ENCODE measurements at places on chromosomes 6 and 20.

DNA sequence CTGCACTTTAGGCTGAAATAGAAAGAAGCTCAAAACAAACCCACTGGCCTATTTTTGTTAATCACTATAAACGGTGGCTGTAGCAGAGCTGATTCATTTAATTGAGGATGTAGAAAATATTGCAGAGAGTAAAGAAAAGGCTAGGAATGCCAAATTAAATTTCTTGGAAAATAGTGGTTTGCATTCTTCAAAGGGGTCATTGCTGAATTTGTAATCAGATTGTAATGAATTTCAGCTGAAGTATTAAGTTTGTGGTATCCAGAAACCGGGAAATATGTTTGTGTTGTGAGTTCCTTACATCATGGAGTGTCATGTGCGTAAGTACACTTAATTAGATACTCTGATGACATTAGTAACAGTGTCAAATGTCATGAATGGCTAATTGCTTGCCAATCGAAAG is 203.0 kb downstream of the SAMD5 start:
- DNase-seq: no peak

- DNase-seq: peak; percentile 88
Observed at GRCh38 chr20:44187054-44187771, at the start of gene JPH2. Gene JPH2 (minus strand): TSS chr20:44187188. CDS start chr20:44186705, 483 bp downstream.

GRCh38 chr6:62904687-62905086 is 306.6 kb upstream of the FKBP1C start:
- no peak for DNase-seq

DNA sequence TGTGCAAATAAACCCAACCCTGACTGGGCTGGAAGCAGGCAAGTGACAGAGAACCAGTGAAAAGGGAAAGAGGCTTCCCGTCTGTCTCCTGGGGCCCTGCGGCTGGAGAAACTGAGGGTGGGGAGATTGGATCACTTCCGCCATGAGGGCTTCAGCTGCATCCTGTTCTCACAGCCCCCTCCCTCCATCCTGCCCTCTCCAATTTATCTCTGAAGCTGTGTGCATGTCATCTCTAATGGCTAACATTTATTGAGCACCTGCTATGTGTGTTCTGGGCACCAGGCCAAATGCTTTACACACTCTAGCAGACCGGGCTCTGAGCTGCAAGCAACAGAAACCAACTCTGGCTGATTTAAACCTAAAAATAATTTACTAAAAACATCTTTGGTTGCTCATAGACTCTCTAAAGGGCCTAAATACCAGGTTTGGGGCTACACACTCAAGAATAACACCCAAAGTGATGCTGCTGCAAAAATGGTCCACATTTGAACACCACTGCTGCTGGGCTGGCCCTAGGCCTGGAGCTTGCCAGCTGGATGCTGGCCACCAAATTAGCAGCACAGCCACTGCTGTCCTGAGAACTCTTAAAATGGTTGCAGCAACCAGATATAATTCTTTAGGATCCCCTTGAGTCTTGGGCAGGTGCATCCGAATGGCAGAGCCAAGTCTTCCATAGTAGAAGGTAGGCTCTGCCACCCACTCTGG is 123.6 kb upstream of the LRFN2 start:
- DNase-seq: no peak

GRCh38 chr6:154060076-154060475 is 21.0 kb downstream of the OPRM1 start:
- DNase-seq: no peak

DNA sequence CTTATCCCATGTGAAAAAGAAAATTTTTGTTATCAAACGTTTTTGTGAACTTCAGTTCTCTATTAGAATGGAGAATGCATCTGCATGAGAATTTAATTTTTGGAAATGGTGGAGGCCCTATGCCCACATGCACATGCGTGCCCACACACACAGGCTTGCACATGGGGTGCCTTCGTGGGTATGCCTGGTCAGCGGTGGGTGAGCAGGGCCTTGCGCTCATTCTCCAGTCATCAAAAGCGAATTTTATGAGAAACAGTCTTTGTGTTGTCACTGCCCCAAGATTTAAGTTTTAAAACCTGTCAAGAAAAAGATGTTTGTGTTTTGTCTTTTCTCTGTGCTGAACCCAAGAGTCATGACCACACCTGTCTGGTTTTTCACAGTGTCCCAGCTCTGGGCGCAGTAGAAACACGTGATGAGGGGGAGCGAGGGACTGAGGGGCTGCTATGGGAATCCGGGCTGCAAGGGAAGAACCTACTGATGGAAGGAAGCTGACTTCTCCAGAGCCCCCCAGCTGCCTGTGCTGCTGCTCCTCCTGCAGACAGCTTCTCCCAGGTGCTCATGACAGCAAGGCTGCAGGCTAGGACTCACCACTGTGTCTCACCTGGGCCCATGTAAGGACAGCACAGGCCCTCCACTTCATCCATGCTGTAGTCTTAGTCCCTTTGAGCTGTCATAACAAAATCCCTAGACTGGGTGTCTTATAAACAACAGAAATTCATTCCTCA is 153.6 kb downstream of the SYCP2 start:
- no peak for DNase-seq

DNA sequence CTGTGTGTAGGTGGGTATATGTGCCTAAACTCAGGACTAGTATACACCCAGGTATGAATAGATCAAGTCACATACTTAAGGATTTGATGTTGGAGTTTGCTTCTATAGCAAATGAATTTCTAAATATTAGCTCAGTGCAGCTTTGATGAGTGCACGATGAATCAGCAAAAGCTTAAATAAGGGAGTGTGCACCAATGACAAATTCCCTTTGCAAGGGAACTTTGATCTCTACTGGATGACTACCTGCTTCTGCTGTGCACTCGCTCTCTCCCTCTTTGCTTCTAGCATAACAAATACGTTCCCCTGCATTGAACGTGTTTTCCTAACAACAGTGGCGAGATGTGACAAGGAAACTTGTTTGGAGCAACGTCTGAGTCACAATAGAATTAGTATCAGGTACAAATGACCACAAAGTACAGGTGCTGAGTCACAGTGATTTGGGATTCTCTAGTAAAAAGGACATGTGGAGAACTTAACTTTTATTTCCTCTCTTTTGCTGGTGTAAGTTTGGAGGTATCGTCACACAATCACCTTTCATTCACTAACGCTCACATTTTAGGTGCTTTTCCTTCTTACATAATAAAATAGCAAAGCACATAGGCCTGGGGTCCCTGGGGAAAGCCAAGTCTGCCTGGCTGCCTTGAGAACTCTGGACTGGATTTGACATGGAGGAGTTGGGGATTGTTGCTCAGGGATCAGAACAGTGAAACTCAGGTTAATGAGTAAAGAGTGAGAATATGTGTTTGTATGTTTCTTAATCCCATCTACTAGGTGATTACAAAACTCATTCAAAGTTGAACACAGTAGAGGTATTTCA is 49.7 kb downstream of the KLHL31 start:
- no peak for DNase-seq

DNA sequence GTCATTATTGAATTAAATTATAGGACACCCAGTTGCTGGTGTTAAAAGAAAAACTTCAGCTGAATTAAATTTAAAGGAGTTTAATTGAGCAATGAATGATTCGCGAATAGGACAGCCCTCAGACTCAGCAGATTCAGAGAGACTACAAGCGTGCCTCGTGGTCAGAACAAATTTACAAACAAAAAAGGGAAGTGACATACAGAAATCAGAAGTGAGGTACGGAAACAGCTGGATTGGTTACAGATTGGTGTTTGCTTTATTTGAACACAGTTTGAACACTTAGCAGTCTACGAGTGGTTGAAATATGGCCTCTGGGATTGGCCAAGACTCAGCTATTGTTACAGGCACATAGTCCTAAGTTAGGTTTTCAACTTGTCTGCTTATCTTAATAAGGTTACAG is 25.8 kb upstream of the TNFRSF21 start:
- DNase-seq: peak; percentile 15

GRCh38 chr6:19070520-19070919 is 683.4 kb downstream of the RNF144B start:
- no peak for DNase-seq

- DNase-seq: no peak
Observed at GRCh38 chr6:27599859-27600532, 127.1 kb upstream of the ZNF184 start.

DNA sequence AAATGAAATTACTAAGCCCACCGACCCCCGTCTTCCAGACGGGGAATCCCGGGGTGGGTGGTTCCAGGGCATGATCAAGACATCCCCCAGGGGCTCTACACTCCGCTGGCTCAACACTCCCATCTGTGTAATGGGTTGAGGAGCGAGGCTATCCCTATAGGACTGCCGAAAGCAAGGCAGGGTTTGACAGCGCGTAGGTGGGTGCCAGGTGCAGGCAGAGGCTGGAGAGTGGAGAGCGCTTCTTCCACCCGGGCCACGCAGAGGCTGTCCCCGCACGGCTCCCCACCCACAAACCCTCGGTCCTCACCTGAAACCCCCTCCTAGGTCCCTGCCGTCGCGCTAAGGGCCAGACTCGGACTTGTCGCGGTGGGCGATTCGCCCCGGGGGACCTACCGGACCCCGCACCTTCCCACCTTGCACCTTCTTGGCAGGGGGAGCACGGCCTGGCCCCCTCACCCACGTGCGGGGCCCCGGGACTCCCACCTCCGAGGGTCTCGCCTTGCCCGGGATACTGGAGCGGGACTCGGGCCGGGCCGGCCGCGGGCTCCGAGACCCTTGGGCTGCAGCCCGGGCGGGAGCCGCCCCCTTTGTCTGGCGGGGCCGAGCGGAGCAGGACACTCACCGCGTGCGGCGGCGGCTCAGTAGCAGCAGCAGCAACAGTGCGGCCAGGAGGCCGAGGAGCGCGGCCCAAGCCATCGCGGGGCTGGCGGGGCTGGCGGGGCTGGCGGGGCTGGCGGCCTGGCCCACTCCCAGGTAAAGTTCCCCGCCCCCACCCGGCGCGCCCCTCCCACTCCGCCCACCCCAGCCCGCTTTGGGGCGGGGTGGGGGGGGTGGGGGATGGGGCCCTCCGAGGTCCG is at the start of gene PTGIS:
Gene PTGIS, minus strand, starts transcription at position 717 of the 857 bp plus-strand sequence. Its CDS starts 21 bp downstream, at position 696.
- DNase-seq: no peak

GRCh38 chr6:82362144-82362543 is 1.5 kb upstream of the TPBG start:
- no peak for DNase-seq

DNA sequence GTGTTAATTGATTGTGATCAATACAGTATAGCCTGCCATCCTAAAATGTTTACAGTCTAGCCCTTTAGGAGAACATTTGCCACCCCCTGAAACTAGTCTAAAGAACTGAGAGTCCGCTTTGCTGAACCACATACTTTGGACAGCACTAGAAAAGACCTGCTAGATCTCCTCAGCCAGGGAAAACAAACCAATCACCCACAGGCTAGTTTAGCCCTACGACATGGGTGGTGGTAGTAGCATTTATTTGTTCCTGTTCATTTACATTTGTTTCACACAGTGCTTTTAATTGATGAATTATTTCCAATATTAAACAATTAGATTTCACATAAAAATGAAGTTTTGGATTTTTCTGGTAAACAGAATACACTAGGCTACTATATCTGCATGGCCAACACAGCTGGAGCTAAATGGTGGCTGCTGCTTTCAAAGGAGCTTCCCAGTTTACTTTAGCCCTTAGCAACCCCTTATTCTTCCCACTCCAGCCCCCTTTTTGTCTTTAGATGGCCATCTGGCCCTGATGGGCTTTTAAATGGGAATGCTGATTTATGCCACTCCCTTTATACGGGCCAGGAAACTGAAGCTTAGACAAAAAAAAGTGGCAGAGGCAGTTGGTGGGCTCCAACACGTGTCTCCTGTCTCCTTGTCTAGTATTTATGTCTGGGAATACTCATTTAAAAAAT is 72.4 kb downstream of the ADGRG6 start:
- no peak for DNase-seq

- no peak for DNase-seq
Observed at GRCh38 chr6:52577778-52578463, 1.1 kb upstream of the TRAM2 start.
